AG08396 (cell line): ENCODE measurements at places on chromosomes 2 and 18.

GRCh38 chr2:40412456-40412855 is 39.4 kb downstream of the SLC8A1 start:
- no peak for DNase-seq

DNA sequence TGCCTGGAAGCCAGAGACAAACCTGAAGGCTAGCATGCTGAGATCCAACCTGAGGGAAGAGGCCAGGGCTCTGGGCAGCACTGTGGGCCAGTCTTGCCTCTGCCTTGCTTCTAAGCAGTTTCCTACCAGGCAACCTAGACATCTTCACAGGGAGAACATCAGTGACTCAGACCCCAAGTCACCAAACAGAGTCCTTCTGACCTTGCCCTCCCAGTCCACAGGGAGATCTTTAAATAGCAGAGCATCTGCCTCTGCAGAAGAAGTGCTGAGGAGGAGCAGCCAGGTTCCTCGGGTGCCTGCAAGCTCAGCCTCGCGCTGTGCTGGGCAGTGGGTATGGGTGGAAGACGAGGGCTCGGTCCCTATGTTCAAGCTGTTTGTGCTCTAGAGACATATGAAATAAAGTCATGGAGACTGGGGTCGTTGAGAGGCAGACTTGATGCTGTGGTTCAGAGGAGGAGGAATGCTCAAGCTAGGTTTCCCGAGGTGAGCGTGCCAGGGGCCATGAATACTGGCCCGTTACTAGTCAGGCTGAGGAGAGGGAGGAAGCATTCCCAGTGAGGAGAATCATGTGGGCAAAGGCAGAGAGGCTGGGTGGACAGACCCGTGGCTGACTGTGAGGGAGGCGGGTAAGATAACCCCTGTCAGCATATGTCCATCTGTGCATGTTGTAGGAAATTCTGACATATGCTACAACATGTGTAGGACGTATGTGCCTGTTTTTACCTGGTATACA is 66.5 kb downstream of the BOLA3 start:
- peak; percentile 43 for DNase-seq

DNA sequence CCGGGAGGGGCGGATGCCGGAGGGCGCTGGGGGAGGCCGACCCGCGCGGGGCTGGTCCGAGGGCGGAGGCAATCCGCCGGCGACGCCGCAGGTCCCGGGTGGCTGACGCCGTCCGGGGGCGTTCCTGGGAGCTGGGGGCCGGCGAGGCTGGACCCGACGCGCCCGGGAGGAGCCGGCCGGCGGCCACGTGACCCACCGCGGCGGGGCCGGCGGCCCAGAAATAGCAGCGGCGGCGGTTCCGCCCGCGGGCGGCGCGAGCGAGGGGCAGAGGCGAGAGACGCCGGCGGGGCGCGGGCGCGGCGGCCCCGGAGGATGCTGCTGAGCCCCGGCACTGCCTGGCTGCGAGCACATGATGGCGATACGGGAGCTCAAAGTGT is at the start of gene RAB31:
Gene RAB31 (plus strand): TSS at position 245 of the 377 bp plus-strand sequence. CDS start 105 bp downstream, at position 350.
- peak; percentile 95 for DNase-seq

GRCh38 chr2:176390276-176391147 is 121.3 kb downstream of the MTX2 start:
- no peak for DNase-seq

DNA sequence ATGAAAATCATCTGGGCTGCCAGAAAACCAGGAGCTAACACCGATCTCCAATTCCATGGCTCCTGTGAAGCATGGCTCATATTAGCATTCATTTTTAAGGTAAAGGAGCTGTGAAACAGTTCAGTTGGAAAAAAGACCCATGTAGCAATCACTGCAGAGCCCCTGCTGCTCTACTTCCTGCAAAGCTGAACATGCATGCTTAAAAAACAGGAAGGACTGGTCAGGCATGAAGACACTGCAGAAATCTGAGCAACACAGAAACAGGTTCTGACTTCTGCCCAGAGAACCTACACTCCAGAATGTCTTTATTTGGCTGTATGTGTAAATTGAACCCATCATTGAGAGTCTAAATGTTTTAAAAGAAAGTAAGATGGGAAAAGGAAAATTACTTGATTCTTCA is 950.6 kb downstream of the DCDC2C start:
- DNase-seq, result no peak

DNA sequence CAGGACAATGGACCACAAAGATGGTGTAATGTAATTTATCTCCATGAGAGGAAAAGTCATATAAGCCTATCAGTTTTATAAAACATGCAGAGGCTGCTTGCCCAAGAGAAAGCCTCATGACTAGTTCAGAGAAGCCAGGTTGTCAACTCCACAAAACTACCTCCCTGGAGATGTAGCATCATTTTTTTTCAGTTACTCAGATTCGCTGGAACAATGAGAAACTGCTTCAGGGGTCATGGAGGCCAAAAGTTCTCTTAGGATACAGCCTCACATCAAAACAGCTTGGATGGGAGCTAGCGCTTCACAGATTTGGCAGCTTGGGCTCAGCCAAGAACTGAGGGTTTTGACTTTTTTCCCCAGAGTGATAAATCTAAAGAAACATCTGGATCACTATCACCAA is 263.5 kb downstream of the INSIG2 start:
- no peak for DNase-seq

DNA sequence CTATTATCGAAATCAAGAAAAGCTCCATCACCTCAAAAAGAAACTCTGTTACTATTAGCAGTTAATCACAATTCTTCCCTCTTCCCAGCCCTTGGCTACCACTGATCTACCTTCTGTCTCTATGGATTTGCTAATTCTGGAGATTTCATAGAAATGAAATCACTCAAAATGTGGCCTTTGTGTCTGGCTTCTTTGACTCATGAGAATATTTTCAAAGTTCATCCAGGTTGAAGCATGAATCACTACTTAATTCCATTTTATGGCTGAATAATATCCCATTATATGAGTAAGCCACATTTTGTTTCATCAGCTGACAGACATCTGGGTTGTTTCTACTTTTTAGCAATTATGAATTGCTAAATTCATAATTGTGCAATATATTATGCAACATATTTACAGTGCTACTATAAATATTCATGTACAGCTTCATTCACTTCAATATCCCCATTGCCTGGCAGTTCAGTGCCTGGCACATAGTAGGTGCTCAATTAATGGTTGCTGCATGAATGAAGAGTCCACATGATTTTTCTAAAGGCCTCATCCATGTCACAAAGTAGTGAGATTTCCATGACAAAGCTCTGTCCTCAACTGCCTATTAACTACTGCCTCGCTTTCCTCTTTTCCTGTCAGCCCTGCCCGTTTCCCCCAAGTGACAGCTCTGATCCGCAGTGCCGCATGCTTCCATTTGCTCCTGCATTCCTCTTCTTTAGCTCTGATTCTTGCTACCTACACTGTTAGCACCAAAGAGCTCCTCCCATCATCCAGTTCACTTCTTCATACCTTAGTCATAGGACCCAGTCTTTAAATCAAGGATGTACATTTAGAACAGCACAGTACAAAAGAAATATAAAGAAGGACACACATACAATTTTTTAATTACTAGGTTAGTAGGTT is 32.8 kb downstream of the CCDC93 start:
- peak; percentile 24 for DNase-seq

DNA sequence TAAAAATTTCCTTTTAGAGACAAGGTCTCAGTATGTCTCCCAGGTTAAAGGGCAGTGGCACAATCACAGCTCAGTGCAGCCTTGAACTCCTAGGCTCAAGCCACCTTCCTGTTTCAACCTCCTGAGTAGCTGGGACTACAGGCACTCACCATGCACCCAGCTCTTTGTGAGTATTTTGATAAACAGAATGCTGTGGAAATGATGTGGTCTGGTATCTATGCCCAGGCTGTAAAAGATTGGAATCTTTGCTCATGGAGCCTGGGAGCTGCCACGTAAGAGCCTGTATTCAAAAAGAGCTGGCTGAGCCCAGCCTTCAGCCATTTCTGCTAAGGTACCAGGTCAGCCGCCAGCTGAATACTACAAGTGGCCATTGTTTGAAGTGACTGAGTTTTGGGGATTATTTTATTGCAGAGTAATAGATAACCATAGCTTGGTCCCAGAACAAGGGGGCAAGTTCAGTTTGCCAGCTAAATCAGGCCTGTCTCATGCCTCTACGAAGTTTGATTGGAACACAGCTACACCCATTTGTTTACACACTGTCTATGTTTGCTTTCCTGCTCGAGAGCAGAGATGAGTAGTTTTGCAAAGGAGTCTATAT is 21.3 kb upstream of the ARL5A start:
- DNase-seq, result no peak

- peak; percentile 25 for DNase-seq
Measured at GRCh38 chr2:216857131-216857550, 2.7 kb downstream of the TNP1 start.

DNA sequence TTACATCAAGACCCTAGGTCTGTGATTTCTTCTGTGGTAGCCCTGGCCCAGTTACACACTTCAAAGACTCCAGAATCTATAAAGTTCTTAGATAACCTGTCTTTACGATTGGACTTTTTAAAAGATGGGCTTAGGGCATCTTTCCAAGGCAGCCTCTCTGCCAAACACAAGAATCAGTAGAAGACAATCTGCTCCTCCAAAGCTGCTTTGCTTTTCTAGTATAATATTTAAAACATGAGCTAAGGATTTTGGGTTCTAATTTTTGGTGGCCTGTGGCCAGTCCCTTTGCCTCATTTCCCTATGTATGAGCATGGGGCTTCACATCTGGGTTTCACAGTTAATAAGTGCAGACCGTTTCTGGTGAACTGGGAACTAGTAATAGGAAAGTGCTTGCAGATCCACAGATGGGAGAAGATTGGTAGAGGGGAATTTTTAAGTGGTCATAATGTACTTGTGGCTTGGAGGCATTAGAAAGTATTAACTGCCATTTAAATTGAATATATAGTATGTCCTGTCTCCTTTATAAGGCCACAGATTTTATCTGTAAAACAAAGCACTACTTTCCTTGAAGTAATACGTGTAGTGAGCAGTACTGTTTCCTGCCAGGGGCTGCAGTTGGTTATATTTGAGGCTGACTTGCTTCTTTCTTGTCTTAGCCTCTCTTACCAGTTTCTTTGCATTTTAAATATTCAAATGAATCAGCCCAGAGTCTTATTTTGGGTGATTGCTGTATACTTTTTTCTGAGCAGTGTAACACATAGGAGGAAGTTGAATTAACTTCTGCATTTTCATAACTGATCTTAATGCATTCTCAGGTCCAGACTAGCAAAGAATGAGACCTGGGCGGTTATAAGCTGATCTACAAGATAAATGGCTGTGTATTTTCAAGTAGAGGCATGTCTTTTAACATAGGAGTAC is 1.5 kb downstream of the ARPC2 start:
- no peak for DNase-seq

GRCh38 chr18:49021433-49022129 is 70.8 kb upstream of the SMAD7 start:
- no peak for DNase-seq

DNA sequence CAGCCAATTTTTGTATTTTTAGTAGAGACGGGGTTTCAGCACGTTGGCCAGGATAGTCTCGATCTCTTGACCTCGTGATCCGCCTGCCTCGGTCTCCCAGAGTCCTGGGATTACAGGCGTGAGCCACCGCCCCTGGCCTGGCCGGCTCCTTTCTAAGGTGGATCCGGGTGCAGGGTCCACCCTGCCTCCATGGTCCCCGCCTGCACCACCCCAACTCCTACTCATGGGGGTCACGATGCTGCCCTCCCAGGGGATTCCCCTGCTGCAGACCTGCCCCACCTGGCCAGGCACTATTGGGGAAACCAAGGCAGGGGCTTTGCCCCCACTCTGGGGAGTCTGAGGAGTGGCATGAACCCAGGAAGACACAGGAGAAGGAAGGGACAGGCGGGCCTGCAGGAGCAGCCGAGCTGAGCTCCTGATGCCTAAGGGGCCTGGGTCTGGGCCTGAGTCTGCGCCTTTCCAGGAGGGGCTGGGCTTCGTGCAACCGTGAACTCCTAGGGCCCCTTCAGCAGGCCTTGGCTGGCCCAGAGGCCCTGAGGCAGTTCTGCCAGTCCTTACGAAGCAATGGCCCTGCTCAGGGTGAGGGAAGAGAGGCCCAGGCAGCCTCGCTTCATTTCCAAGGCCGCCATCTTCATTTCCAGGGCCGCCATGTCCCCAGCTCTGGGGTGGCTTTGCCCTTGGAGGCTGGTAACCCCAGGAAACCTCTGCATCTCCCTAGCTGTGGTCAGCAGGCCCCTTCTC is 67.2 kb upstream of the SMAD7 start:
- DNase-seq, result no peak

- DNase-seq, result no peak
Measured at GRCh38 chr2:48383036-48383435, 146.9 kb upstream of the STON1 start.
